Activated T-cell treated with anti-CD3 and anti-CD28 coated beads, Interleukin-2, amount 50 U/mL, for 24 hours (primary cell): ENCODE measurements at places on chromosomes 4 and X.
A peak's percentile ranks its signal among the peaks of the same experiment; 100 is the strongest.

GRCh38 chr4:85420831-85421230, 54.1 kb upstream of the ARHGAP24 start:
- no peaks in the 10 kb centered on the region for H3K27me3 ChIP-seq
- no peak for DNase-seq
- H3K27ac ChIP-seq = no peak overlapping the region
- no peaks in the 10 kb centered on the region for H3K36me3 ChIP-seq
- H3K4me1 ChIP-seq = no peaks in the 10 kb centered on the region

DNA sequence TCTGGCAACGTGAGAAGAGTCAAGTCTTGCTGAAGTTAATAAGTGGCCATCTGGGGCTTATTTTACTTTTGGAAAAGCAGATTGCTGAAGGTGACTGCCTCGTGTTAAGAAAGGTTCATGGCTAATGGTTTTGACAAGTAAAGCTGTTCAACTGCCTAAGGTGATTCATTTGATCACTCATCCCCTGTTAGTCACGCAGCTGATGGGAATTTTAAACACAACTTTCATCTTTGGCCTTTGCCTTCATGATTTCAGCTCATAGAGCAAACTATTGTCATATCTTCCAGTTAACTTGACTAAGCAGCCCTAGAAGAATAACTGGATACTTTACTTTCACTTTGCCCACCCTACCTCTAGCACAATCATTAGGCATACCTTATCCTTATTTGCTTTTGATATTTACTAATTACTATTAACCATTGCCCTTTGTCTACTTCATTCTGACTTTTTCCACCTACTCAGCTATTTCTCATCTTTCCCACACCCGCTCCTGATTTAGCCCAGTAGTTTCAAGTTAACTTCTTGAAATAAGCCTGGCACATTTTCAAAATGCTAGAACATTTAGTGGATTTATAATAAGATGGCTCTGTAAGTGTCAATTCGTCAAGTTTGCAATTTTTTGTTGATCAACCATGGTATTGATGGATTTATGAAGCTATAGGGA, 170.6 kb upstream of the S100G start:
- no peak for DNase-seq
- peaks cover 13% of the 10 kb centered on the region for H3K27me3 ChIP-seq
- H3K27ac ChIP-seq = peak overlapping the region; percentile 79
- H3K4me1 ChIP-seq = peaks cover 30% of the 10 kb centered on the region
- no peak overlapping the region for H3K4me3 ChIP-seq

DNA sequence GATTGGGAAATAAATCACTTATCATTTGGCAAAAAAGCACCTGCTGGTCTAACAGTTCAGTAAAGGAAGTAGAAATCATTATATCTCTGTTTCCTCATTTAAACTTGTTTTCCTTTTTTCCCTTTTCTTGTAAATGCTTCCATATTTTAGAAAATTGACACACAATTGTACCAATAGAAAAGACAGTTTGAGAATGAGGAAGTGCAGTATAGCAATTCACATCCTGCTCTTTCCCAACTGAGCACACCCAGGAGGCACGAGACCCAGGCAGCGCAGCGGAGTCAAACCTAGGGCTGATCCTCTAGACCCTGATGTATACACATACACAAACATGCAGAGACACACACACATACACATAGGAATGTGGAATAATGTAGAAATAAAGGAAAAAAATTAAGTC, 74.8 kb upstream of the PACRGL start:
- no peak overlapping the region for H3K4me3 ChIP-seq
- H3K4me1 ChIP-seq = no peaks in the 10 kb centered on the region
- DNase-seq = no peak

DNA sequence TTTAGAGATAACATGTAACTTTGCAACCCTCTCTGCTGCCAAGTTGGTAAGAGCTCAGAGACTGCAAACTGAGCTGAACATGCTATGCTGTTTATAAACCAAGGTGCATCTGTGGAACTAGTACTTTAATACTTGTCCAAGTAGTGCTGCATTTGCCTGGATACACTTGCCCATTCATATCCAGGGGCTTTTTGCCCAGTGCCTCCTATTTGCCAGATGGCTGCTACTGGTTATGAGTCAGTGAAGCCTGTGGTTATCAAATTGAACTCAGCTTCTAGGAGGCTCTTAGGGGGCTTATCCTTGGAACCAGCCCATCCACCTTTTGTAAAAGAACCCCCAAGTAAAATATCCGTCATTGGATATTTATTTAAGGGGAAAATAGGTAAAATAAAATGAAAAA, 79.6 kb downstream of the AFF2 start:
- H3K27me3 ChIP-seq = peaks cover 20% of the 10 kb centered on the region
- H3K4me1 ChIP-seq = peaks cover 3% of the 10 kb centered on the region
- no peak overlapping the region for H3K4me3 ChIP-seq
- no peak for DNase-seq
- H3K36me3 ChIP-seq = no peaks in the 10 kb centered on the region

DNA sequence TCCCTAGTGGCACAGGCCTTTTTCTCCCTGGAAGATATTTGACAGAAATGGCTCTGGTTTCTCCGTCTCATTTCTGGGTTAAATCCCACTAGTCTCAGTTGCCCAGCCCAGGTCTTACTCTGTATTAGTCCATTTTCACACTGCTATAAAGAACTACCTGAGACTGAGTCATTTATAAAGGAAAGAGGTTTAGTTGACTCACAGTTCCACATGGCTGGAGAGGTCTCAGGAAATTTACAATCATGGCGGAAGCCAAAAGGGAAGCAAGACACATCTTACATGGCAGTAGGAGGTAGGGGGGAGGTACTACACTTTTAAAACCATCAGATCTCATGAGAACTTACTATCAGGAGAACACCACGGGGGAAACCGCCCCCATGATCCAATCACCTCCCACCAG, 81.9 kb downstream of the FHDC1 start:
- no peak overlapping the region for H3K27ac ChIP-seq
- peaks cover 4% of the 10 kb centered on the region for H3K27me3 ChIP-seq
- no peak overlapping the region for H3K4me3 ChIP-seq
- H3K4me1 ChIP-seq = no peaks in the 10 kb centered on the region

GRCh38 chr4:156858071-156858470, 113.5 kb downstream of the PDGFC start:
- no peaks in the 10 kb centered on the region for H3K27me3 ChIP-seq
- no peaks in the 10 kb centered on the region for H3K36me3 ChIP-seq
- no peak overlapping the region for H3K27ac ChIP-seq
- no peak overlapping the region for H3K4me3 ChIP-seq

GRCh38 chr4:184375027-184375426, 99.3 kb downstream of the IRF2 start:
- no peaks in the 10 kb centered on the region for H3K36me3 ChIP-seq
- no peak overlapping the region for H3K4me3 ChIP-seq
- H3K4me1 ChIP-seq = peaks cover 14% of the 10 kb centered on the region
- no peak for DNase-seq
- no peaks in the 10 kb centered on the region for H3K27me3 ChIP-seq

GRCh38 chrX:100830143-100830542, 10.0 kb downstream of the CSTF2 start:
- peaks cover 90% of the 10 kb centered on the region for H3K36me3 ChIP-seq
- H3K27me3 ChIP-seq = peaks cover 21% of the 10 kb centered on the region
- DNase-seq = no peak
- H3K27ac ChIP-seq = peak overlapping the region; percentile 97
- peak overlapping the region; percentile 72 for H3K4me3 ChIP-seq
